ENCODE measurements at places on chromosomes 11 and 22.

DNA sequence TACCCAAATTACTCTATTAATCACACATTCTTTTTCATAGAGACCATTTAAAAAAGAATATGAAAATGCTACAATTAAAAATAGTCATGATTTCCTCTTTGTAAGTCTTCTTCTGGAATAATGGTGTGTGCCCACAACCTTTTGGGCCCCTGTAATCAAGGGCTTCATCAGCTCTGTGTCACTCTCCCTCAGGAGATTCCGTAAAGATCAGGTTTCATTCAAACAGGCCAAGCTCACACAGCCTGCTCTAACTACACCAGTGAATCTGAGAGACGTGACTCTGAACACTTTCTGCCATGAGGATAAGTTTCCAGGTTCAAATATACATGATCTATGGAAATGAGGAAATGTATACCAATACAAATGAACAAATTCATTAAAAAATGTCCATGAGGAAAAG is 9.5 kb downstream of the DRICH1 start:
- no peak for DNase-seq

DNA sequence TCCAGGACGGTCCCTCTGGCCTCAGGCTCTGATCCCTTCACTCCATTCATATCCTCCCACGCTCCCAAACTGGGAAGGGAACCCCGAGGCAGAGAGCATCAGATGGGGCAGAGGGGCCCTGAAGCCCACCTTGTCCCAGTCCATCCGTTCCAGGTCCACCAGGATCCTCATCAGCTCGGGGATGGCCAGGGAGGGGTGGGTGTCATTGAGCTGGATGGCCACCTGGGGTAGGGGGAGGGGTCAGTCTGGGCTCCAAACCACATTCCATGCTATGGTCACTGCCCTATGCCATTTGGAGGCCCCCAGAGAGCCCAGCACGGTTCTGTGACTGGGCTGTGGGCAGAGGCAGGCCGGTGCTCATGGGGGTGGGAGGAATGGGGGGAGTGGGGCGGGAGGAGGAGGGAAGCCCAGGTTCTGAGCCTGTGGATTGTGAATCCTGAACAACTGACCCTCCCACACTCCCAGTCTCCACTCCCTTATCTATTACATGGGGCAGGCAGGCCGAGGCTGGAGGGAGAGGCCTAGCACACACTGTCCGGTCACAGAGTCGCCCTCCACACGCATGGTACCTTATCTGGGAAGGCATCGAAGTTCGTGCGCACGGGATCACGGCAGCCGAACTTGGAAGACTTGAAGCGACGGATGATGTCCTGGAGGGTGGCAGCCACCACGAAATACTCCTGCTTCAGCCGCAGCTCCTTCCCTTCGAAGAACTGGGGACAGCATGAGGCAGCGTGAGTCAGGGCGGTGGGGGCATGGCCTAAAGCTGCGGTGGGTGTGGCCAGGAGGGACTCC is 5.5 kb downstream of the PYGM start:
- DNase-seq: no peak

DNA sequence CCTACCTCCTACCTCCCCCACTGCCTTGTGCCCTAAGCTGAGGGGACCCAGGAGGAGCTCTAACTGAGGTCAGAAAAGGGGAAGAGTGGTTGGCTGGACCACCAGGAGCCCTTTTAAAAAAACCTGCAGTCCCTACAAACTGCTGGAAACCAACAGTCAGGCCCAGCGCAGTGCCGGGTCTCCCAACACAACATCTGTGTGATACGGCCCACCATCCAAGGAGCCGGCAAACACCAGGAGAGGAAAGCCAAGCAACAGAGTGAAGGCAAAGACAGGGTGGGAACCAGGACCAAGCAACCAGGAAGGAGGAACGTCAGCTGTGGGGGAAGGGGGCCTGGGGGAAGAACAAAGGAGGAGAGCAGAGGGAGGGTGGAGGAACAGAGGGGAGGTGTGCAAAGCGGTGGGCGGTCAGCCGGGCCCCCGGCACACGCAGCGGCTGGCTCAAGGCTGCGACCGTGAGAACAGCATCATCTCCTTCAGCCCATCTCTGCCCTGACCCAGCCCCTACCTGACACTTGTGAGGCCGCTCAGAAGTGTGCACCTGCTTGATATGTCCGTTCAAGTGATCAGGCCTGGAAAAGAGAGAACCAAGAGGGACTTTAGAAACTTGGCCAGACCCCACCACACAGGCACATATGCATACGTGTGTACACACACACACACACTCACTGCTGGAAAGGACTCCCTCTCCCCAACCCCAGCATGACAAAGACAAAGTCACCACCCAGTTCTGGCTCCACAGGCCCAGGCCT is 3.6 kb downstream of the PATZ1 start:
- DNase-seq: no peak

DNA sequence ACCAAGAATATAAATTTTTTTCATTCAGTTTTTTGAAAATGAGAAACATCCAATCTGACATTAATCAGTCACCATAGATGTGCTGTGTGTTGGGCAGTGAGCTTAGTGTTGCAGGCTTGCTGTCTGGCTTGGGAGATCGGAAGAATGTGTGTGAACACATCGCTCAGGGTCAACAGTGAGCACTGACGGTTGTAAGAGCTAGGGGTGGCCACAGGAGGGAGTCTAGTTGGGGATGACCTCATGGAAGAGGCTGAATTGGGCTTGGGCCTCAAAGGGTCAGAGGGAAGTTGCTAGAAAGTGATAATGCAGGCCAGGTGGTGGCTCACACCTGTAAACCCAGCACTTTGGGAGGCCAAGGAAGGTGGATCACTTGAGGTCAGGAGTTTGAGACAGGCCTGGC is 375.4 kb downstream of the DDX10 start:
- DNase-seq: no peak

DNA sequence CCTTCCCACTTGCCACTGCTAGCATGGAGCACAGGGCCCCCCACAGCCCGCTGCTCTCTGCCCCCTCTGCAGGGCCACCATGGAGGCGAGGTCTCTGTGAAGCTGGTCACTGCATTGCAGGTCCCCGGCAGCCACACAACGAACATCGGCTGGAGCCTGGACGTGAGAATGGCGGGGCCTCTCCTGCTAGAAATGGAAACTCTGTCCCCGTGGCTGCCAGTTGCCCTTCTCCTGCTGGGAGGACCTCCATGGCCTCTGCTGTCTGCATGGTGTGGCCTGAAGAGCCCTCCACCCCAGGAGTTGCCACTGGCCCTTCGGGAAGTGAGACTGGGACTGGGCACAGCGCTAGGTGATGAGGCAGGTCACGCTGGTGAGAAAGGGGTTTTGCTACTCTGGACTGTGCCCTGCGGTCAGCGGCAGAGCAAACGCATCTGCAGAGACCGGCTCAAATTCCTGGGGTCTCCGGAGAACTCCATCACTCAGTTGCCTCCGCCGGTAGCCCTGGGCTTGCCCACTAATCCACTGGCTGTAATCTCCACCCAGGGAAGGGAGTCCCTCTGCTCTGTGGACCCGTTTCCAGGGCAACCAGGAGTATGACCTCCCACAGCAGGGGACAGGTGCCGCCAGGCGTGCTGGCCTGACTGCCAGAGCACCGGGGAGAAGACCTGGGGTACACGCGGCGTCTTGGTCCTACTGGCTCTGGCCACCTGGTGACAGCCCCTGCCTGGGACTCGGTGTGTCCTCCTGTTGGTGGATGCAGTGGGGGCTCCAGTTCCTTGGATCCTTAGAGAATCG is 806.3 kb downstream of the BRD1 start:
- DNase-seq: no peak
